ENCODE measurements at places on chromosomes 3 and 15. TPM values are rescaled to one million over a fixed set of nuclear protein-coding genes. Genes with fewer than 3 reads are reported as not detected.

DNA sequence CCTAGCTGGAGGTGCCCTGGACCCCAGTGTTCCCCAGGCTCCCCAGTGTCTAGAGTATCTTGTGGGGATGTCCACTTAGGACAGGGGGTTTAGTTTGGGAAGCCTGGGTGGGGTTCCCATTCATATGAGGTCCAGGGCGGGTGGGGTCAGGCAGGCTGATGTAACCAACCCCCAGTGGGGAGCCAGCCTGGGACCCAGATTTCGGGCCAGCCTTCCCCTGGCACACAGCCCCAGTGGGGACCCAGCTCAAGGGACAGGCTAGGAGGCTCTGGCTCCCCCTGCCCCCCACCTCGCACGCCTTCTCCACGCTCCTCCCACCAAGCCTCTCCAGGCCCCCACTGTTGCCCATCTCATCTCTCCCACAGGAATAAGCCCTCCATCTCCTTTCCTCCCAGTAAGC is 323.5 kb downstream of the UACA start:
- H3K27ac ChIP-seq, result no peak overlapping the region
- no peaks in the 10 kb centered on the region for H3K27me3 ChIP-seq
- no peak for DNase-seq
- no peak overlapping the region for H3K4me3 ChIP-seq

GRCh38 chr3:126051234-126051633 is 32.7 kb downstream of the SLC41A3 start:
- no peaks in the 10 kb centered on the region for H3K27me3 ChIP-seq
- H3K4me1 ChIP-seq, result no peaks in the 10 kb centered on the region
- H3K4me3 ChIP-seq, result no peak overlapping the region
- no peak for DNase-seq
- peaks cover 14% of the 10 kb centered on the region for H3K36me3 ChIP-seq
- no peak overlapping the region for H3K27ac ChIP-seq

- peaks cover 19% of the 10 kb centered on the region for H3K36me3 ChIP-seq
- no peak overlapping the region for H3K4me3 ChIP-seq
- no peaks in the 10 kb centered on the region for H3K27me3 ChIP-seq
- H3K4me1 ChIP-seq, result peaks cover 17% of the 10 kb centered on the region
These were observed 6.8 kb upstream of the CHST14 start for GRCh38 chr15:40463886-40464545.

DNA sequence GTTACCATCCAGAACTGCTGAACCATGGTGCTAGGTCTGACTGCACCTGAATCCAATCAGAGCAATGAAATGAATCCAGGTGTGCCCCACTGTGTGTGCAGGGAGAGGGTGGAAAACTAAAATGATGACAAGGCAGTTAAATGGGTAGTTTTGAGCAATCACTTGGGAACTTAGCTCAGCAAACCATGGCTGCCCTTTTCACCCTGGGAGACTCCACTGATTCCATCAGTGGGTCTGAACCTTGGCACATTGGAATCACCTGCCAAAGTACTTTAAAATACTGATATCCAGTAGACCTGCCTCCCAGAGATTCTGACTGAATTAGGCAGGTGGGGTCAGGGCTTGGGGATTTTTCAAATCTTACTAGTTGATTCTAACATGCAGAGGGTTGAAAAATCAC is 59.8 kb upstream of the USP3 start:
- no peaks in the 10 kb centered on the region for H3K36me3 ChIP-seq
- no peak overlapping the region for H3K27ac ChIP-seq
- DNase-seq, result no peak

DNA sequence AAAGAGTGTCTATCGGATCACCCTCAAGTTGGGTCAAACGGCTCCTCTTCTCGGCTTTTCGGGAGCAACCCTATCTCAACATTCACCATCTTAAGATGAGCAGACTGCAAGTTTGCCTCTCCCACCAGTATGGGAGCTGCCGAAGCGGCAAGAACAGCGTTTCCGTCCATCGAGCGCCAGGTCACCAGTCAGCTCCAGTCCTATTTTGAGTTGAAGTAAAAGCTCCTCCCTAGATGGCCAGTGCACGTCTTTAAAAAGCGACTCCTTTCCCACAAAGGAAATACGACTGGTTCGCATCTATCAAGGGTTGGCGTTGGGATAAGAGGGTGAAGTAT is 369 bp upstream of the U2SURP start:
- peak overlapping the region; percentile 95 for H3K27ac ChIP-seq
- peaks cover 17% of the 10 kb centered on the region for H3K4me1 ChIP-seq

- H3K27ac ChIP-seq, result peak overlapping the region; percentile 73
- H3K36me3 ChIP-seq, result no peaks in the 10 kb centered on the region
- H3K4me1 ChIP-seq, result peaks cover 49% of the 10 kb centered on the region
- H3K4me3 ChIP-seq, result no peak overlapping the region
- no peaks in the 10 kb centered on the region for H3K27me3 ChIP-seq
These were observed 3.8 kb downstream of the PKM start for GRCh38 chr15:72227192-72227586.

GRCh38 chr3:12902181-12902999 is 61.0 kb upstream of the RPL32 start:
- peaks cover 21% of the 10 kb centered on the region for H3K36me3 ChIP-seq
- no peak overlapping the region for H3K27ac ChIP-seq
- no peaks in the 10 kb centered on the region for H3K27me3 ChIP-seq
- DNase-seq, result no peak
- H3K4me3 ChIP-seq, result no peak overlapping the region
- H3K4me1 ChIP-seq, result no peaks in the 10 kb centered on the region

- H3K27ac ChIP-seq, result no peak overlapping the region
- DNase-seq, result no peak
- H3K4me1 ChIP-seq, result no peaks in the 10 kb centered on the region
- no peaks in the 10 kb centered on the region for H3K36me3 ChIP-seq
- H3K27me3 ChIP-seq, result no peaks in the 10 kb centered on the region
- H3K4me3 ChIP-seq, result no peak overlapping the region
These were observed 205.5 kb upstream of the NSMCE3 start for GRCh38 chr15:29475096-29475495.

DNA sequence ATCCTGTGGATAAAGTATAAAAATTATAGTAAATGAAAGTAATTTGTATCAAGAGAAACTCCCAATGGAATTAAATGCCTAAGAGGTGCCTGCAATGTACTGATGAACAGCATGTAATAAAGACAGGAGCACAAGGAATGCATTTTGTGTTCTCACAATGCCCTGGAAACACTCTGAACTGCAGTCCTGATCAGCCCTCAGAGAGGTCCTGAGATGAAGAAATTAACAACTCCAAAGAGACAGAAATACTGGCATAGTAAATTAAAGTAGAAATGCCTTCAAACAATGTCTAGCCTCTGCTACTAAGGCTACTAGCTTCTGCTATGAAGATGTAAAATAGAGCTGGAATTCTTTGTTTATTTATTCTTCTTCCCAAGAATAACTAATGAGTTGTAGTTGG is 59.9 kb downstream of the CFAP20DC start:
- DNase-seq, result no peak
- no peaks in the 10 kb centered on the region for H3K27me3 ChIP-seq
- no peak overlapping the region for H3K4me3 ChIP-seq

- H3K4me3 ChIP-seq, result no peak overlapping the region
- H3K27me3 ChIP-seq, result no peaks in the 10 kb centered on the region
- H3K4me1 ChIP-seq, result no peaks in the 10 kb centered on the region
- DNase-seq, result no peak
- no peak overlapping the region for H3K27ac ChIP-seq
These were observed 138.3 kb downstream of the P3H2 start for GRCh38 chr3:189982321-189982945.

Gene GHRL
- 3.8 TPM for total RNA-seq

GRCh38 chr3:161737171-161737570 is 240.6 kb downstream of the OTOL1 start:
- no peak overlapping the region for H3K4me3 ChIP-seq
- DNase-seq, result no peak
- H3K4me1 ChIP-seq, result no peaks in the 10 kb centered on the region
- H3K27ac ChIP-seq, result no peak overlapping the region
- H3K36me3 ChIP-seq, result no peaks in the 10 kb centered on the region

Gene PIK3CB
- total RNA-seq, result 38.3 TPM

- H3K4me1 ChIP-seq, result peaks cover 13% of the 10 kb centered on the region
- H3K36me3 ChIP-seq, result no peaks in the 10 kb centered on the region
- DNase-seq, result no peak
- no peaks in the 10 kb centered on the region for H3K27me3 ChIP-seq
- no peak overlapping the region for H3K27ac ChIP-seq
These were observed 8.6 kb downstream of the OXSR1 start for GRCh38 chr3:38173834-38174418.

GRCh38 chr3:9151240-9151639 is 98.2 kb downstream of the SRGAP3 start:
- H3K4me1 ChIP-seq, result no peaks in the 10 kb centered on the region
- DNase-seq, result no peak
- no peak overlapping the region for H3K27ac ChIP-seq
- H3K4me3 ChIP-seq, result no peak overlapping the region
- no peaks in the 10 kb centered on the region for H3K36me3 ChIP-seq

DNA sequence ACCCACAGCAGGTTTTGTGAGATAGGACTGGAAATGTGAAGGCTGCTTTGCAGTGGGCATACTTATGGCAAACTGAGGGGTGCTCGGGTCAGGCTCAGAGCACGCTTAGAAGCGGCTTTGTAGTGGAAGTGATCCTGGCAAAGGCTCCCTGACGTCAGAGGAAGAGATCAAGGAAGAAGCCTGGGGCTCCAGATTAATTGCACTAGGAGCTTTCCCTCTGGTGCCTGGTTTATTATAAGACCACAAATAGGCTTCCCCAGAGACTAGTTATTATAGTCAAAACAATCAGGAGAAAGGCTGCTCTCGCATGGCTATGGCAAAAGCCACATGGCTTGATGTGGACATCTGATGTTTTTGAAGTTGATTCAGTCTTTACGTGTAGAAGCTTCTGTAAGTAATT is 515.1 kb downstream of the GABRG3 start:
- no peak overlapping the region for H3K27ac ChIP-seq
- no peaks in the 10 kb centered on the region for H3K36me3 ChIP-seq
- DNase-seq, result no peak
- H3K4me3 ChIP-seq, result no peak overlapping the region
- no peaks in the 10 kb centered on the region for H3K4me1 ChIP-seq

DNA sequence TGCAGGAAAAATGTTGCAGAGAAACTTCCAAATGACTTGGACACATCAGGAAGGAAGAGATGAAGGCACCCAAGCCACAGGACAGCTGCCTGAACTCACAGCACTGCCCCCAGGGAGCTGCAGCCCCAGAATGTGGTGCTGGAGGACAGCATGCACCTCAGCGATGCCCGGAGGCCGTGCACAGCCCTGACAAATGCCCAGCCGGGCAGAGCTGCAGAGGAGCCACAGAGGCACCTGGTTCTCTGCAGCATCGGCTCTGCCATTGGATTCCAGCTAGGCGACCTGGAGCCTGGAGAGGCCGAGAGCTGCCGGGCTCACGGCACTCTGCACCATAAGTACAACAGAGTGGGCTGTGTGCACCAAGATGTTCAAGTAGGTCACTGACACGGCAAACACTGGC is 97.5 kb downstream of the OCA2 start:
- H3K36me3 ChIP-seq, result no peaks in the 10 kb centered on the region
- DNase-seq, result no peak
- no peak overlapping the region for H3K27ac ChIP-seq
- no peaks in the 10 kb centered on the region for H3K4me1 ChIP-seq
- no peak overlapping the region for H3K4me3 ChIP-seq

DNA sequence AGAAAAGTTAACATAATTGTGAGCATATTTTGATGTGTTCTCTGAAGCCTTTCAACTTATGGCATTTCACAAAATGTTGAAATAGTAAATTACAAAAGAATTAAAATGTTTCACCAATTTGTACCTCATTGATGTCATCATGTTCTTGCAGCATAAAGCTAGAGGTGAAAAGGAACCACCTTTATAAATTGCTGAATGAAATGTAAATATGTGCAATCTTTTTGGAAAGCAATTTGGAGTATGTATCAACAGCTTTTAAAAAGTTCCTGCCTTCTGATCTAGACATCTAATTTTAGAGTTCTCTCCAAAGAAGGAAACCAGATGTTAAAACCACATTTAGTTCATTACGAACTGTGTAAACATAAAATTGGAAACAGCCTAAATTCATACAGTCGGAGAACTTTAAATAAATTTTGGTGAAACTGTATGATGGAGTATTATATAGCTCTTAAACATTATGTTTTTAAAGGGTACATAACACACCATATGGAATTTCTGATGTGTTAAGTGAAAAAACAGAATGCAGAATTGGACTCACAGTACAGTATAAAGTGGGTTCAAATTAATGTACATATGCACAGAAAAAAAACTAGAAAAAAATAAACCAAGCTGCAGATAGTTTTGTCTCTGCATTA is 311.2 kb upstream of the NAALADL2 start:
- H3K4me3 ChIP-seq, result no peak overlapping the region
- no peak for DNase-seq
- H3K27me3 ChIP-seq, result no peaks in the 10 kb centered on the region
- no peaks in the 10 kb centered on the region for H3K4me1 ChIP-seq
- no peaks in the 10 kb centered on the region for H3K36me3 ChIP-seq

- no peaks in the 10 kb centered on the region for H3K36me3 ChIP-seq
- DNase-seq, result no peak
- H3K27me3 ChIP-seq, result peaks cover 3% of the 10 kb centered on the region
These were observed 578.3 kb downstream of the EPHA3 start for GRCh38 chr3:89685731-89686130.

Gene BRPF1
- 32.0 TPM for total RNA-seq

Gene POTEB3
- total RNA-seq, result not detected

Gene C3orf18
- total RNA-seq, result 67.5 TPM

DNA sequence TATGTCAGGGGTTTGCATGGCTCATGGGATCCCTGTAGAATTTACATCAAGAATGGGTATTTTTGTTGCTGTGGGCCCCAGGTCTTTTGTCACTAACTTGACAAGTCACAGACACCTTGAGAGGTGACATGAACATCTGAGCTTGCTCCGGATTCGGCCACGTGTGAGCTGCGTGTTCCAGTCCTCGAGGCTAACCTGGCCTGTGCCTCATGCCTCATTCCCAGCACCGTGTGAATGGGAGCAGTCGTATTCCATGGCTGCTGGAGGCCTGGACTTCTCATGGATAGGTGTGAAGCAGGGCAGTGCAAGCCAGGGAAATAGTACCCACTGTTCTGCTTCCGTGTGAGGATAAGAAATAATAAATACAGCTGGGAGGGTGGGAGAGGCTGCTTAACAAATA is 423.5 kb downstream of the OCA2 start:
- H3K36me3 ChIP-seq, result no peaks in the 10 kb centered on the region
- H3K27me3 ChIP-seq, result no peaks in the 10 kb centered on the region
- H3K4me3 ChIP-seq, result no peak overlapping the region
- DNase-seq, result no peak
- no peak overlapping the region for H3K27ac ChIP-seq

Gene C2CD4A
- total RNA-seq, result not detected

- no peak for DNase-seq
- no peak overlapping the region for H3K27ac ChIP-seq
- no peak overlapping the region for H3K4me3 ChIP-seq
- H3K36me3 ChIP-seq, result no peaks in the 10 kb centered on the region
These were observed 180.3 kb upstream of the ROBO2 start for GRCh38 chr3:76859596-76859995.

Gene SLC12A1
- total RNA-seq, result not detected

- H3K4me3 ChIP-seq, result no peak overlapping the region
- no peaks in the 10 kb centered on the region for H3K4me1 ChIP-seq
- DNase-seq, result no peak
- H3K27ac ChIP-seq, result no peak overlapping the region
These were observed 106.4 kb upstream of the PTX3 start for GRCh38 chr3:157330206-157330605.

Gene AP3B2
- not detected for total RNA-seq

Gene GRK7
- total RNA-seq, result 0.13 TPM

GRCh38 chr3:20669675-20670074 is 483.7 kb upstream of the SGO1 start:
- H3K36me3 ChIP-seq, result no peaks in the 10 kb centered on the region
- no peak overlapping the region for H3K4me3 ChIP-seq
- no peaks in the 10 kb centered on the region for H3K4me1 ChIP-seq
- H3K27me3 ChIP-seq, result no peaks in the 10 kb centered on the region
- H3K27ac ChIP-seq, result no peak overlapping the region

GRCh38 chr3:154224366-154224765 is 99.9 kb downstream of the DHX36 start:
- H3K36me3 ChIP-seq, result no peaks in the 10 kb centered on the region
- H3K4me1 ChIP-seq, result no peaks in the 10 kb centered on the region
